ELR (cell line): ENCODE measurements at places on chromosomes 3 and 15.
A peak's percentile ranks its signal among the peaks of the same experiment; 100 is the strongest.

- no peak for DNase-seq
Observed at GRCh38 chr15:50593761-50594160, 47.3 kb upstream of the USP50 start.

DNA sequence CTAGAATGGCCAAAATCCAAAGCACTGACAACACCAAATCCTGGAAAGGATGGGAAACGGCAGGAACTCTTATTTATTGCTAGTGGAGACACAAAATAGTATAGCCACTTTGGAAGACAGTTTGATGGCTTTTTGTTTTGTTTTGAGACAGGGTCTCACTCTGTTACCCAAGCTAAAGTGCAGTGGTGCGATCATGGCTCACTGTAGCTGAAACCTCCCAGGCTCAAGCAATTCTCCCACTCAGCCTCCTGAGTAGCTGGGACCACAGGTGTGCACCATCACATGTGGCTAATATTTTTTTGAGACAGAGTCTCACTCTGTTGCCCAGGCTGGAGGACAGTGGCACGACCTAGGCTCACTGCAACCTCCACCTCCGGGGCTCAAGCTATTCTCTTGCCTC is 27.3 kb upstream of the GPR160 start:
- no peak for DNase-seq

DNA sequence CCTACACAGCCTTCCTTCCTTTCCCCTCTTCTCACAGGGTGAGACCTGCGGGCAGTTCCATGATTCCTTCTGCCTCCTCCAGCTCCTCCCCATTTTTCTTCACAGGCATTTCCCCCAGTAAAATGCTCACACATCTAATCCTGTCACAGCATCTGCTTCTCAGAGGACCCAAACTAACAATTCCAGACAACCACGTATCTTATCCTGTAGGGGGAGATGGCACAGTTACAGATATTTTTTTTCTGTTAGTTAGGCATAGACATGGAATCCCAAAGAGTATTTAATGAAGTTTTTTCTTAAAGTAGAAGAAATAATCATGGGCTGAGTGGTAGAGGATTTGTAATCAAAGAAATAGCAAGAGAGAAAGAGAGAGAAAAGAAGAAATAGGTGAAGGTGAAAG is 373.1 kb upstream of the ADAMTS9 start:
- DNase-seq, result no peak

- DNase-seq, result peak; percentile 46
Observed at GRCh38 chr3:79497447-79498111, 270.2 kb downstream of the ROBO1 start.

GRCh38 chr3:28980631-28981030 is 300.2 kb upstream of the RBMS3 start:
- DNase-seq, result no peak

DNA sequence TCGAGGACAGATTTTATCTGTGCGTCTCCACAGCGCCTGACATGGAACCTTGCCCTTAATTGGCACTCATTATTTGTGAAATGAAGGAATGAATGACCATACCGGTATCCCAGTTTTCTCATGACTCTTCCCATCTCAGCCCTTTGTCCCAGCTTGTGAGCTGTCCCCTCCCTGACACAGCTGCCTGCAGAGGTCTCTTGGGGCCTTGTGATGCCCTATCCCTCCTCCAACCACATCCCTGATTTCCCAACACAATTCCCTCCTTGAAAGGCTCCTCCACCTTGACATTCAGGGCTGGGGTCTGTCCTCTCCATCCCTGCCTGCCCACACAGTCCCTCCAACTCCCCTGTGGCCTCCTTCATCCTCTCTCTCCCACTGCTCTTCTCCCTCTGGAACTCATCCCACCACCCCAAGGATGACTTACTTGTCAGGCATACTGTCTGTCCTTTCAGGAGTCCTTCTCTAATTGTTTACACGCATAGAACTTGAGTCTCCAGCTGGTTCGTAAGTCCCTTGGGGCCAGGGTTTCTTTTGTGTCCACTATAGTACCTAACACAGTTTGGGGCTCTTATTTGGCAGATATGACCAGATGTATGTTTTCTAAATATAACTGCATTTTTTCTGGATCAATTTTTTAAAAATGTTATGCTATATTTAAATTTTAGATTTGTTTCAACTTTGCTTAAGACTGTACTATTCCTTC is 35.6 kb upstream of the FILIP1L start:
- DNase-seq, result no peak

DNA sequence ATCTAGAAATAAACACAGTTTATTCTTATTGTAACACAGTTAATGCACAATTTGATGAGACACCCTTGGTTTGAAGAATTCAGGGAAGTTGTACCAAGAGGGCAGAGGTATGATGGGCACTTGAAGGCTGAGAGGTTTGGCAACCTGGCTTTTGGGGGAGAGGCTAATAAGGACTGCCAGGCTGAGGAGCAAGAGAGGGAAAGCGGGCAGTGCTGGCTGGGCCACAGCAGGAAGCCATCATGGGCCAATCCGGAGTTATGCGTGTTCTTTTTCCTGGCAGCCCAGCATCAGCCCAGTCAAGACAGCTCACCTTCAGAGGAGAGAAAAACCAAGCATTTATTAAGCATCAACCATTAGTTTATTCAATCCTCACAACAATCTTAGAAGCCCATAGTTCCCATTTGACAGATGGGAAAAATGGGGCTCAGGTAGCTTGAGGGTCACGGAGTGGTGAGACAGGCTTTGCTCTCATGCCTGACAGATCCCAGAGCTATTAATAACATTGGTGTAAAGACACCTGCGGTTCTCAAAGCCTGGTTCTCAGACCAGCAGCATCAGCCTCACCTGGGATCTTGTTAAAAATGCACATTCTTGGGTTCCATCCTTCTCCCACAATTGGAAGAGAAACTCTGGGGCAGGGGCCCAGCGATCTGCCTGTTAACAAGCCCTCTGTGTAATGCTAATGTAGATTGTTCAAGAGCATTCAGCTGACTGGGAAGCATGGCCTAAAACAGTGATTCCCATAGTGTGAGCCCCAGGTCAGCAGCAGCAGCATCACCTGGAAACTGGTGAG is 183.7 kb downstream of the NTRK3 start:
- no peak for DNase-seq

- no peak for DNase-seq
Observed at GRCh38 chr3:72523429-72524151, 324.7 kb downstream of the SHQ1 start.

- DNase-seq, result peak; percentile 95
Observed at GRCh38 chr15:85047271-85047948, 65.8 kb downstream of the PDE8A start.

DNA sequence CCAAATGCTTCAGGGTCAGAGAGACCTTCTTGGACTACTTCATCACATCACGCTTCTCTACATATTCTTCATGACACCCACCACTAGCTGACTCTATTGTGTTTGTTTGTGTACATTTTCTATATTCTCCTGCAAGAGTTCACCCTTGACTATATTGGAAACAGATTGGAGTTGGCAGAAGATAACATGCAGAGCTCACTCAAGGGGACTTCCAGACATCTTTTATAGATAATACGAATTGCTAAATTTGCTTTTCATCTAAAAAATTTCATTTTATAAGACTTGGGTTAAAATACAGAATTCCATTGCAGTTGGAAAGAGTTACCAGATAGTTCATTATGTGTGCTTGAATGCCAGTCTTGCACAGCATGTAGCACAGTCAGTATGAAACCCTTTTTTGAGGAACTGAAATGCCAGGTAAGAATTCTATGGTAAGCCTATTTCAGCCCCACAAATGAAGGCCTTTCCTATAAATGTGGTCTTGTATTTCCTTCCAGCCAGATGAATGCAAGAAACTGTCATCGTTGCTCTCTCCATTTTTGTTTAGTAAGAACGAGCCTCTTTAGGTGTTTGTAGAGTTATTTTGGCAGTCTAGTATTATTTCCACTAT is 177.6 kb downstream of the GHSR start:
- no peak for DNase-seq

DNA sequence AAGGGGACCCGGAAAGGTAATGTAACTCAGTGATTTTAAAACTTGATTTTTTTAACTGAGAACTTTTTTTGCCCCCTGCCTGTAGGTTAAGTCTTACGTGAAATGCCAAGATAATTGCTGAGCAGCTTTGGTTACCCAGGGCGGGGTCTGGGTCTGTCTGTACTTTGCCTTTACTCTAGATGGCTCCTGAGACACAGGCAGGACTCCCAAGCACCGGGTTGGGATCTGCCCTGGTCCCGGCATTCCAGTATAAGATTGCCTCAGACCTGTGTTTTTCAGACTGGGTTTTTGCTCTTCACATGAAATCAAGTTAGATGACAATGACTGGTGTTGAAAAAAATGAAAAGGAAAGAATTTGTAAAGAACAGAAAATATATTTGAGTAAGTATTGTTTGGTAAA is 40.3 kb downstream of the WDR76 start:
- DNase-seq, result no peak

- no peak for DNase-seq
Observed at GRCh38 chr3:195165265-195165609, 105.7 kb downstream of the XXYLT1 start.

DNA sequence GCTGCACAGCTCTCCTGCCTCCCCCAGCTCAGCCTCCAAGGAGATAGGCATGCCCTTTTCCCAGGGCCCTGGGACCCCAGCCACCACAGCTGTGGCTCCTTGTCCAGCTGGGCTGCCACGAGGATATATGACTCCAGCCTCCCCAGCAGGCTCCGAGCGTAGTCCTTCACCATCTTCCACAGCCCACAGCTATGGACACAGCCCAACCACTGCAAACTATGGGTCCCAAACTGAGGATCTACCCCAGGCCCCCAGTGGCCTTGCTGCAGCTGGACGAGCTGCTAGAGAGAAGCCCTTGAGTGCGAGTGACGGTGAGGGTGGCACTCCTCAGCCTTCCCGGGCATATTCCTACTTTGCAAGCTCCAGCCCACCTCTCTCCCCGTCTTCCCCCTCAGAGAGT is 20.5 kb upstream of the APEH start:
- no peak for DNase-seq

DNA sequence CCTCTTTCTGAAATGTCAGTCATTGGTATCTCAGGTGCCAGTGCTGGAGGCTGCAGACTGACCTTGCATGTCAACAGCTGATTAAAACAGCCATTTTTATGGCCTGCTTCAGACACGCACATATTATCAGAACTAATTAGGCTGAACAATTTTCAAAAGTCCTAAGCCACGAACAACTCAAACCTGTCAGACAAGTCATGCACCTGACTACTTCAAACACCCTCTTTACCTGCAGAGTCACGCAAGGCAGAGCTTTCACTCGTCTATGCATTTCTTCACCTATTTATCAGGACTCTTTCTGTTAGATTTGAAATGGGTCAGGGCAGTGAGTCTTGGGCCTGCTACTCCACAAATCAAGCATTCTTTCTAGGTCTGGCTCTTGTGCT is 26.7 kb downstream of the CLK3 start:
- no peak for DNase-seq

DNA sequence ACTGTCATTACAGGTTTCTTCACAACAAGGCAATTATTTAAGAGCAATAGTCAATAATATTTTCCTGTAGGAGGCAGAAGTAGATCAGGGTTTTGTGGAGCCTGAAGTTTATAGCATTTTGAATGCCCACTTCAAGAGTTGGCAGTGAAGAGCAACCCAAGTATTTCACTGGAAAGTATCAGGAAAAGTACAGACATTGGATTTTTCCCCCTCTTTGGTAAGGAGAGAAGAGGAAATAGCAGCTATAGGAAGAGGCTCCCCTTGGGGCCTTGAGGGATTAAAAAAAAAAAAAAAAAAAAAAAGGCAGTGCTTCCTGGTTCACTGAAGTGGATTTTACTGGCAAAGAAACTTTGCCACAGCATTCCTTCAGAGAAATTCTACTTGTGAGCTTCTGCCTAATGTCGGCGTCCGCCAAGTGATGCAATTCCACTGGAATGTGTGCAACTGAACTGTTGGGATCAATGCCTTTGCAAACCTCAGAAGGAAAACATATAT is 5.7 kb upstream of the CNTN6 start:
- DNase-seq, result no peak

DNA sequence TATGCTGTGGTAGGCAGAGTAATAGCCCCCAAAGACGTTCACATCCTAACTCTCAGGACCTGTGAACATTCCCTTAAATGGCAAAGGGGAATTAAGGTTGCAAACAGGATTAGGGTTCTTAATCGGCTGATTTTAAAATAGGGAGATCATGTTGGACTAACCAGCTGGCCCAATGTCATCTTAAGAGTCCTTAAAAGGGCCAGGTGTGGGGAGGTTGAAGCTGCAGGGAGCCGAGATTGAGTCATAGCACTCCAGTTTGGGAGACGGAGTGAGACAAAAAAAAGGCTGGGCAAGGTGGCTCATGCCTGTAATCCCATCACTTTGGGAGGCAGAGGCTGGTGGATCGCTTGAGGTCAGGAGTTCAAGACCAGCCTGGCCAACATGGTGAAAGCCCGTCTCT is 1.6 kb upstream of the FLNB start:
- DNase-seq, result no peak

- DNase-seq, result no peak
Observed at GRCh38 chr15:55802600-55803376, 59.8 kb upstream of the PRTG start.

DNA sequence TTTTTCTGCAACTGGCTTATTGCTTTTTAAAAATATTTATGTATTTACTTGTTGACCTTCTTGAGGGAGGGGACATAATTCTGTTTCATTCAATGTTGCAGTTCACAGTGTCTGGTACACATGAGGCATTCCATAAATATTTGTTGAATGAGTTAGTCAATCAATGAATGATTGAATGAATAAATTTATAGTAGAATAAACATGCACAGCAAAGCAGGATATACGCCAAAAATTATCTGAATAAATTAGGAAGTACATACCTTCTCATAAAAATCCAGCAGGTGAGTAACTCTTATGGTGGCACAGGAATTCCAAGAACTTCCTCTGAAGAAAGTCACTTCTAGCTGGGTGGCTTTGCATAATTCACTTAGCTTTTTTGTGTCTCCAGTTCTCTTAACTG is 469.4 kb upstream of the ATP11B start:
- DNase-seq, result no peak

DNA sequence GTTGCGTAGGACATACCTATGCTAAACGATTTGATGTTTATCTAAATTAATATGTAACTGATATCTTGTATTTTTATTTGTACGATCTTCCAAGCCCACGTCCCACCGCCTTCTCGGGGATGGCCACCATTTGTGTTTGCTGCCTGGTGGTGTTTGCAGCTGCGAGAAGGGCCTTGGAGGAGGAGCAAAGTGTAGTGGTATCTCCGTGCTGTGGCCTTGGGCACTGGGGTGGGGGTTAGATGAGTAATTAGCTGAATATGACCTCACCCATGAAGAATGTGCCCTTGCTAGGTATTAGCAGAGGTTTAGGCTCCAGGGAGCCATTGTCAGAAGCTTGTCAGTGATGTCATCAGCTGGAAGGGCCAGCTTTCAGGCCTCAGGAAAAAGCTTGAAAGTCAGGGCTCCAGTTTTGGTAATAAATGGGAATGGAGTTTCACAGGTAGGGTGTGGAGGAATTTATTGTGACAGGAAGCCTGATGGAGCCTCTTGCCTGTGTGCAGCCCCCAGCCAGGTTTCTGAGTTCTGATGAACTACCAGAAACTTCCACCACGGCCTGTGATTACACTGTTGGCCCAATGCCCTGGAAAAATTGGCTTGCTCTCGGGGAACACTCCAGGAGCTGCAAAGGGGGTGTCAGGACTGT is 41.0 kb downstream of the FLNB start:
- DNase-seq, result peak; percentile 99

- DNase-seq, result no peak
Observed at GRCh38 chr3:51379746-51380455, 5.2 kb upstream of the MANF start.
